AG10803 (cell line): ENCODE measurements at places on chromosomes 3 and 15.
A peak's percentile ranks its signal among the peaks of the same experiment; 100 is the strongest.

DNA sequence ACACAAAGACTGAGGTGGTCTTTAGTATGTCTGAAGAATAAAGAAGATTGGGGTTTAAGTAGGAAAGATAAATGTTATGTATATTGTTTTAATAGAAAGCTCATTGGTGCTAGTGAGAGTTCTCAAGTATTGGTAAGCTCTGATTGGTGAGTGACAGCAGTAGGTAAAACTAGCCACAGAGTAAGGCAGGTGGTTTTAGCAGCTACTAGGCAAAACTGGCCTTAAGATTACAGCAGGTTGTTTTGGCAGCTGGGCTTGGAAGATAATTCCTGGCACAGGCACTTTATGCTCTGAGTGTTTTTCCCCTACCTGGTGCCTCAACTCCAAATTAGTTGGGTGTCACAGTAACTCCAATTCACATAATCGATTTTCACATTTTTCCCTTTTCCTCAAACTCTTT lies 66.3 kb downstream of the STAG1 start:
- no peak for DNase-seq

DNA sequence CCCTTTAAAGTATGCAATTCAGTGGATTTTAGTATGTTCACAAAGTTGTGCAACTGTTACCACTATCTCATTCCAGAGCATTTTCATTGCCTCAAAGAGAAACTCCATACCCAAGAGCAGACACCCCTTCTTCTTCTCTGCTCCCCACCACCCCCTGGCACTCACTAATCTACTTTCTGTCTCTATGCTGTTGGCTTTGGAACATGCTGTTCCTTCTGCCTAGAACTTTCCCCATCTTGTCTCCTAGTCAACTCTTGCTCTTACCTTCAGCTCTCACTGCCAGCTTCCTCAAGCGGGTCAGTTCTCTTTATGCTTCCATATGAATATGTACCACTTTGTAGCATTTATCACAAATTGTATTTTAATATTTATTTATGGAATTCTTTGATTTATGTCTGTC lies 50.1 kb downstream of the TYRO3 start:
- DNase-seq: no peak

GRCh38 chr3:189372243-189372642 lies 200.5 kb downstream of the TPRG1 start:
- DNase-seq: no peak

DNA sequence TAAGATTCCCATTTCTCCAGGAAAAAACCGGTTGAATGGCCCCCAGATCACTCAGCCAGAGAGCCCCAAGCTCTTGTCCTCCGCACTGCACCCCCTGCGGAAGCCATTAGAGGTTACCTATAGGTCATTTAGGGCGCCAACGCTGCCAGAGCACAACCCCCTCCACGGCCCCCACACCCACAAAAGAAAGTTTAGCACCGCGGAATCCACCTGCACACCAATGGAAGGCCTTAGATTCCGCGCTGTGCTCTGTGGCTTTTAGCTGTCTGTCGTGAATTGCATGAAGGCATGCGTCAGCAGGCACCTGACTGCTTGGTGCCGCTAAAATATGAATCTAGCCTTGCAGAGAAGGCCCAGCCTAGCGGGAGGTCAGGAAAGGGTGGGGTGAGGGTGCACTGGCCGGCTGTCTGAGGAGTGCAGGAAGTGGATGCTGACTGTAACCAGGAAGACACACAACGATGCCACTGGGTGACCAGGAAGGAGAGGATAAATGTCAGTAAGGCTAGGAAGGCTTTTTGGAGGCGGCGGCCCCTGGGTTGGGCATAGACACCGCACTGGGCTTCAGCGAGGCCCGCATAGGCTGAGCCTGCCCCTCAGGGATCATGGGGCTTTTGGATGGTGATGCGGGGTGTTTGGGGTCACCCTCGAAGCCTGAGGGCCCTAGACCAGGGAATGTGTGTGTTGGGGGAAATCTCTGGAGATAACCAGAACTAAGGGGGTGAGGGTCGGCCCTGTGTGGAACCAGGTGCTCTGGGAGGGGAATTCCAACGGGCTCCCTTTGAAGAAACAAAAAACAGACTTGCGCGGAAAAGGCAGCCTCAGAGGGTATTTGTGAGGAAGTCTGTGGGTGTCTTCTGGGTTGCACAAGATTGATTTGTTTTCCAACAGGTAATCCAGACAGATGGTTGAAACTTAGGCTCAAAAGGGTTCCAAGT lies 976 bp upstream of the NUP210 start:
- DNase-seq: no peak

DNA sequence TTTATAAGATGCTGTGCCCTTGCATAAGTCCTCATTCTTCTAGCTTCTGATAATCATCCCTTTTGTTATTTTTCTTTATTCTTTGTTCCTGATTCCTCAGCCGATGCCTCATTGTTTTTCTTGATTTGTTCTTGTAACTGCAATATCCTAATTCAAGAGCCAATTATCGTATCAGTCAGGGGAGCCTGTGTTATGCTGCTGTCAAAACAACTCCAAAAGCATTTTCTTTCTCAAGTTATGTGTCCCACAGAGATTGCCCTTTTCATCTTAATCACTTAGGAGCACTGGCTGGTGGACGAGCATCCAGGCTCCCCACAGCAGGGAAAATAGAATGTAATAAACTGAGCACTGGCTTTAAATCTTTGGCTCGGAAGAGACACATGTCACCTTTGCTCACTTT lies 207.3 kb downstream of the CHL1 start:
- no peak for DNase-seq

- peak; percentile 15 for DNase-seq
Observed at GRCh38 chr3:53730576-53730975, 115.6 kb downstream of the CHDH start.
